Placental epithelial cell (primary cell): ENCODE measurements at places on chromosomes 6 and 20. TPM values are rescaled to one million over a fixed set of nuclear protein-coding genes. Genes with fewer than 3 reads are reported as not detected.

The TREM2 gene
- not detected in 2 replicates for total RNA-seq

The RNF39 gene
- 0.65 and 1.2 TPM in 2 replicates for total RNA-seq

The ZNF391 gene
- total RNA-seq, result 1.5 and 2.7 TPM in 2 replicates

The CRISP2 gene
- not detected in 2 replicates for total RNA-seq
